ENCODE measurements at places on chromosomes 16 and 17.

DNA sequence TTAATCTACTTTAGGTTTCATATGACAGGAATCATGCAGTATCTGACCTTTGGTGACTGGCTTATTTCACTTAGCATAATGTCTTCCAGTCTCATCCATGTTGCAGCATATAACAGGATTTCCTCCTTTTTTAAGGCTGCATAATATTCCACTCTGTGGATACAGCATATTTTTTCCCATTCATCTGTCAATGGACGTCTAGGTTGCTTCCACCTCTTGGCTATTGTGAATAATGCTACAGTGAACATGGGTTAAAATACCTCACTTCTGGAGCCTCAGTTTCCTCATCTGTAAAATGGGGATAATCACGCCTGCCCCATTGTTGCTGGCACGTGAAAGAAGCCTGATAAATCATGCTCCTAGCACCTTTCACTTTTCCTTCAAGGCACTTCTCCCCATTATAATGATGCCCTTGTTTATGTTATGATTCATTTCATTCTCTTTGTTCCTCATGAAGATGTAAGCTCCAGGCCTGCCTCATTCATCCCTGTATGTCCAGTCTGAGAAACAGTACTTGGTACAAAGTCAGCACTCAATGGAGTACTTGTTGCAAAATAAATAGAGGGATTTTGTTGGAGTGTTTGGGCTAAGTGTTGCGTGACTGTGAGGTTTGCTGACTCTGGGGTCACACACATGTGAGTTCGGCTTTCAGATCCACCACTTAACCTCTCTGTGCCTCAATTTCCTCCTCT lies 59.6 kb downstream of the ABAT start:
- DNase-seq = no peak

- DNase-seq = no peak
Observed at GRCh38 chr16:49493836-49494235, 120.2 kb downstream of the C16orf78 start.

- DNase-seq = no peak
Observed at GRCh38 chr17:691423-691822, 23.2 kb downstream of the VPS53 start.

- DNase-seq = peak; percentile 85
Observed at GRCh38 chr17:80252871-80253270, 7.8 kb upstream of the RNF213 start.

GRCh38 chr17:44979426-44979995 lies 11.4 kb upstream of the C1QL1 start:
- DNase-seq = no peak

- DNase-seq = peak; percentile 47
Observed at GRCh38 chr17:62724398-62725146, 83.5 kb downstream of the MARCHF10 start.

GRCh38 chr16:78843978-78844377 lies 744.5 kb downstream of the WWOX start:
- DNase-seq = no peak

- no peak for DNase-seq
Observed at GRCh38 chr17:48510761-48511604, 19.8 kb downstream of the HOXB1 start.

DNA sequence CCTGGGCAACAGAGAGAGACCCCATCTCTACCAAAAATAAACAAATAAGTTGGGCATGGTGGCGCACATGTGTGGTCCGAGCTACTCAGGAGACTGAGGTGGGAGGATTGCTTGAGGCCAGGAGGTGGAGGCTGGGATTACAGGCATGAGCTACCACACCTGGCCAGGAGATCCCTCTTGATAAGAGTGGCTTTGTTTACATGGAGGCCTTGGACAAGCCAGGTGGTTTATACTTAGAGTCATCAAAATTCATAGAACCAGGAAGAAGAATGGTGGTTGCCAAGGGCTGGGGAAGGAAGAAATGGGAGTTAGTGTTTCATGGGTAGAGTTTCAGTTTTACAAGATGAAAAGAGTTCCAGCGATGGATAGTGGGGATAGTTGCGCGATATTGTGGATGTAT lies 8.8 kb upstream of the ZFP1 start:
- DNase-seq = no peak

GRCh38 chr17:44915862-44916780 lies 821 bp upstream of the GFAP start:
- no peak for DNase-seq

DNA sequence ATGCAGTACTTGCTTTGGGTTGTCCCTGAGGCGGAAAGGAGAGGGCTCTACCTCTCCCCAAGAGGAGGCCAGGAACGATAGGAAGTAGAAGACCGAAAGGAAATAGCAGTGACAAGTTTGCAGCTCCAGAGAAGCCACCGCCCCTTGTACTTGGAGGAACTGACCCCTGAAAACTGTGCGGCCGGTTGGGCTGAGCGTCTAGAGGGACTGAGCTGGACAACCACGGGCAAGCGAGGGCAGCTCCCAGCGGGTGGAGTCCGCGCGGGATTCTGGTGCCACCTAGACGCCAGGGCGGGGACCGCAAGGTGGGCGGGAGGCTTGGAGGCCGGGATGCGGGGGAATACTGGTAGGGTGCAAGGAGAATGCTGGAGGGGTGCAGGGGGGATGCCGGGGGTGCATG lies 1.3 kb upstream of the SLC6A4 start:
- no peak for DNase-seq

- DNase-seq = no peak
Observed at GRCh38 chr17:73363442-73364154, 51.8 kb upstream of the CDC42EP4 start.

DNA sequence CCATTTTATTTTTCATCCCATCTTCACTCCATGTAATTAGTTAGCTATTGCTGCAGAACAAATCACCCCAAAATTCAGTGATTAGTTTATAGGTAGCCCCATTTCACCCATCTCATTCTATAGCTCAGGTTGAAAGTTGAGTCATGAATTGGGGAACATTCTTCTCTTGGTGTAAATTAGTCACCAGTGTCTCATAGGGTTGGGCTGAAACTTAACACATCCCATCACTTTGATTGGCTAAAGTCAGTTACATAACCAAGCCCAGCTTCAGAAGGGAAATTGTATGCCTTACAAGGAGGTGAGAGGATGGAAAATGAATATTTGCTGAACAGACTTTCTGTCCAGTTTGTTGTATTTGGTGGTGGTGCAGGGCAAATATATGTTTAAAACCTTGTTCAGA lies 477.5 kb downstream of the WWOX start:
- no peak for DNase-seq

GRCh38 chr17:30203471-30203981 lies 32.0 kb downstream of the SLC6A4 start:
- no peak for DNase-seq

- DNase-seq = no peak
Observed at GRCh38 chr17:9007052-9007714, 14.1 kb upstream of the NTN1 start.

DNA sequence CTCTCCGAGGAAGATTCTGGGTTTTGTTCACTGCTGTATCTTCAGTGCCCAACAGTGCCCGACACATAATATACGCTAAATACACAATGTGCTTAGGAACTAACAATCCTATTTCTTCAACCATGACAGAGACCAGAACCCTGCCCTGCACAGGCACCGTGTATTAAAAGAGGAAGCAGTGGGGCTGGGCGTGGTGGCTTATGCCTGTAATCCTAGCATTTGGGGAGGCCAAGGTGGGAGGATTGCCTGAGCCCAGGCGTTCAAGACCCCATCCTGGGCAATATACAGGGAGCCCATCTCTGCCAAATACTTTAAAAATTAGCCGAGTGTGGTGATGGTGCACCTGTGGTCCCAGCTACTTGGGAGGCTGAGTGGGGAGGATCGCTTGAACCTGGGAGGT lies 19.3 kb downstream of the ARL2BP start:
- DNase-seq = no peak

GRCh38 chr16:25897702-25898101 lies 205.9 kb downstream of the HS3ST4 start:
- no peak for DNase-seq

DNA sequence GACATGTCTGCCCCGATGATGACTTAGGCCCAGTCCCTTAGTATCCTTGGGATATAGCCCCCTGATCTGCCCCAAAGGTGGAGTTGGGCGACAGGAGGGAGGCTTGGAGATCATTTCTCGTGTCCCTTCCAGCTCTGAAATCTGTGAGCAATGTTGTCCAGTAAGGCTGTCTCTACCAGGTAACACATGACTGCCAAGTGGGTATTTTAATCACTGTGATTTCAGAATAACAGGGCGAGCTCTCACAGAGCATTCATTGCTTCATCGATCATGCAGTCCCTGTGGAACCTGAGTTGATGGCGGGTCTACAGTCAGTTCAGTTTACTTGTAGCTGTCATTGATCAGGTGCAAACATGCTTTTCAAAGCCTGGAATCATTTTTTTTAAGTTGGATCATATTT lies 39.2 kb downstream of the KSR1 start:
- no peak for DNase-seq

- no peak for DNase-seq
Observed at GRCh38 chr17:15085890-15086677, 179.0 kb downstream of the PMP22 start.

- DNase-seq = peak; percentile 76
Observed at GRCh38 chr17:78130437-78131101, at the start of gene TMC8. TSS of gene TMC8 (plus strand) at chr17:78130771. CDS start at chr17:78131589, 818 bp downstream.

DNA sequence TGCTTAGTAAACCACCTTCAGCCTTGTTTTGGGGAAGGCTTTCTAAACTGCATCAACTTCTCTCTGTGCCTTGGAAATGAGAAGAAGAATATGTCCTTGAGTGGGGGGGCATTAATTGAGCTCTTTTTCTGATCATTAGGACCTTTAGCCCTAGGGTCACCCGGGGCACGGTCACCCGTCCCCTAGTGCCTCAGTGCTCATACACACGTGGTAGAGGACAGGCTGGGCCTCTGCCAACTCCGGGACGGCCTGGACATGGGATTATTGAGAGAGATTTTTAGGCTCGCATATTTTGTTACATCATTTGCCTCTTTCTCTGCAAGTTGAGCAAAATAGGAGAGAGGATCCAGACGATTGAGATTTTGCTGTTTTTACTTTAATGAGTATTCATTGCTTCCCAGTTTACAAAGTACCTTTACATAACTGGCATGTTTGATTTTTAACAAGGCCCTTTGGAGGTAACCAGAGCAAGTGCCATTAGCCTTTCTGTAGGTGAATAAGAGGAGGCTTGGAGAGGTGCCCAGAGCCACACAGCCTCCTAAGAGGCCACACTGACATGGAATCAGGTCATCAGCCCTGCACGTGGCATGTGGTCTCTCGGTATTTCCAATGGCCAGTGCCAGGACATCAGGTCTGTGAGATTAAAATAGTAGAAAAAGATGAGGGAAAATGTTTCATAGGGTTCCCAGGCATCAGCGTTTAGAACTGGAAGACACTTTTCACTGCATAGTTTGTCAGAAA lies 11.1 kb downstream of the PMM2 start:
- DNase-seq = no peak

DNA sequence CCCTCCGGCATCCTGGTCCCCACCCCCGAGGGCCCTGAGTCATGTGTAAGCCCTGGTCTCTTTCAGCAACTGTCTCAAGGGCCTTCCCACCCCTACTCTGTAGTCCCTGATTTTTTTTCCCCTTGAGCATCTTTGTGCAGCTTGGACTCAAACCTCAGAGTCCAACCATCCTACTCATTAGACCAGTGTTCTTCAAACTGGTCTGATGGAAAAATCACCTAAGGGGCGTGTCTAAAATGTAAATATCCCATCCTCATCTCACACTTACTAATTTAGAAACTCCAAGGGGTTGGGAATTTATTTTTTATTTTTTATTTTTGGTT lies 624 bp downstream of the G6PC3 start:
- DNase-seq = no peak

- DNase-seq = no peak
Observed at GRCh38 chr17:63833026-63833740, 5.7 kb upstream of the FTSJ3 start.

DNA sequence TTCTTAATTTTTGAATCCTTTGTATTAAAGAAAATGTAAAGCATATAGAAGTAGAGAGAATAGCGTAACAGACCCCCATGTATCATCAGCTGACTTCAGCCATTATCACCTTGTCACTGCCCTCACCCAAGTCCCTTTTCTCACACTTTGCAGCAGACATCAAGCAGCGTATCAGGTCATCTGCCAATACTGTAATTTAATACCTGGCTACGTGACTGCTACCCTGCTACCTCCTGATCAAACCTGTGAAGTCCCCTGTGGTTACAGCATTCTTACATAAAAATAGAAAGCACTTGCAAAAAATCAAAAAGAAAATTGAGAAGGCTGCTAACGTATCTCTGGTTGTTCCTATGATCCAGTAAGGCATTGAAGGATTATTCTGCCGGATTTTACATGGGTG lies 96.4 kb downstream of the PLCG2 start:
- DNase-seq = no peak

- no peak for DNase-seq
Observed at GRCh38 chr16:85592700-85593493, 20.2 kb upstream of the GSE1 start.

- DNase-seq = no peak
Observed at GRCh38 chr16:89407282-89407924, 83.0 kb downstream of the ANKRD11 start.

Measured in activated T-helper 1 cell treated with Interleukin-2 at 50 U/mL for 16 hours (primary cell).